Upper lobe of right lung (tissue), 1 donor: ENCODE measurements at places on chromosomes 16 and 17. TPM values are rescaled to one million over a fixed set of nuclear protein-coding genes. Genes with fewer than 3 reads are reported as not detected.

Gene TMEM208
- total RNA-seq: 39.3 TPM

Gene KRTAP1-1
- not detected for total RNA-seq

GRCh38 chr16:48158296-48158695 is 2.5 kb upstream of the ABCC12 start:
- DNase-seq: no peak

DNA sequence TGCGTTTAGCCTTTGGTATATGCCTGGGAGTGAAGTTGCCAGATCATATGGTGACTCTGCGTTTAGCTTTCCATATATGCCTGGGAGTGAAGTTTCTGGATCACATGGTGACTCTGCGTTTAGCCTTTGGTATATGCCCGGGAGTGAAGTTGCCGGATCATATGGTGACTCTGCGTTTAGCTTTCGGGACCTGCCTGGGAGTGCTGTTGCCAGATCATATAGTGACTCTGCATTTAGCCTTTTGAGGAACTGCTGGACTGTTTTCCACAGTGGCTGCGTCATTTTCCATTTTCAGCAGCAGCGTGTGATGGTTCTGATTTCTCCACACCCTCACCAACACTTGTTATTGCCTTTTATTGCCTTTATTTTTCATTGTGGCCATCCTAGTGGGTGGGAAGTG is 73.0 kb downstream of the OR1D5 start:
- DNase-seq: peak; percentile 46

DNA sequence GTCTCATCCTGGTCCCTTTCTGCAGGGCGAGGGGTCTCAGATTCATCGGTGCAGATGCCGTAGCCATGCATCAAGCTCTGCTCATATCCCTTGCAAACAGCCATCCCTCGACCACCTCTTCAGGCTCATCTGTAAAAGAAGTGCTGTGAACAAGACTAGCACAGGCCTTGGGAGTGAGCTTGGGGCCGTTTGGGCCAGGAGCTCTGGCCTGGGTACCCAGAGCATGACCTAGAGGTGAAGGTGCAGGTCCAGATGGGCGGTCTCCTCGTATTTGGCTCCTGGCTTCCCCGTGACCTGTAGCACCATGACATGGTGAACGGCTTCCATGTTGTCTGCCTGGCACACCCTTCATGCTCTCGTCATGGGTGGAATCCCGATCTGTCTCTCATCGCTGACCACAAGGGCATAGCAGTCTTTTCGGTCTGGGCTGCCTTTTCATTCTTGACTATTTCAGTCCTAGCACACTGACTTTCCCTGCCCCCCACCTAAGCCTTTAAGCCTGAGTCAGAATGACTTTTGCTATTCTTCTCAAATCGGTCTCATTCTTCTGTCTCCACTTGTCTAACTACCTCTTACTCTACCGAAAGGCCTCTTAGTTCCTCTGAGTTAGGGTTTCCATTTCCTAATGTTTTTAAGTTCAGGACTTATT is 216.0 kb downstream of the FOXL1 start:
- no peak for DNase-seq

DNA sequence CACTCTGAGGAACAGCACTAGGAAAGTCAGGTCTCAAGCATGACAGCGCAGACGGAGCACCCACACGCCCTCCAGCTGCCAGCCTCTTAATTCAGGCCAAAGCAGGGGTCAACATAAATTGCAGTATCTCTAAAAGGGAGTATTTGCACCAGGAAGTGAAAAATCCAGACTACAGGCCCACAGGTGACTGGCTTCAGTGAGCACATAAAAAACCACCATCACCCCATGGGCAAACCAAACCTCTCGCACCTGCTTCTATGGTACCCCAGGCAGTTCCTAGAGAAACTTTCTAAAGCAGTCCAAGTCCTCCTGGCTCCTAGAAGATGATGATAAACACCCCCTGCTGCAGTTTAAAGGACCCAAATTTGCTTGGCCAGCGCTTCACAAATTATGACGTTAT is 129.8 kb downstream of the ZNF423 start:
- no peak for DNase-seq

DNA sequence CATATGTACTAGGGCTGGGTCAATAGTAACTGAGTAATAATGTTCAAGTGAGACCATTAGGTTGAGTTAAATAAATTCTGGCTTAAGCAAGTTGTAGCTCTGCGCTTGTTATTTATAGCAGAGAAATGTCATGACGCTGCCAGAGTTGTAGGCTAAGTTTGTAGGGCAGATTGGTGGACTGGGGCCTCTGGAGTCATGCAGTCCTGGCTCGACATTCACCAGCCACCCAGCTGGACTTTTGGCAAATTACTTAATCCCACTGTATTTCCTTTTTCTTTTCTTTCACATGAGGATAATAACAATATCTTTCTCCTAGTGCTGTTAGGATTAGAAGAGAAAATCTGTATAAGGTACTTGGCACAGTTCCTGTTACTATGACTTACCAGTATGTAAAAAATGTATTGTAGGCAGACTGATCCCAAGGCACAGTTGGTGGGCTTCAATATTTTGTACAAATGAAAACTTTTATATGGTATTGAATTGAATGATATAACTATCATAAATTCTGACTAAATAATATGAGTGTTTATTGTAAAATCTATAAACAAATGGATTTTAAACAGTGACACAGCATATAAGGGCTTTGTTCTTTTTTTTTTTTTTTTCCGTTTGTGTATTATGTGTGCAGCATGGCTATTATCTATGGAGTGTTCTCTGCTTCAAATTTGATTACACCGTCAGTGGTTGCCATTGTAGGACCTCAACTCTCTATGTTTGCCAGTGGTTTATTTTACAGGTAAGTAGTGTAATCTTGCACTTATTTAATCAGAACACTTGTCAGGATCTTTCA is 2.6 kb downstream of the MFSD11 start:
- DNase-seq: no peak

Gene ACSM2A
- not detected for total RNA-seq

DNA sequence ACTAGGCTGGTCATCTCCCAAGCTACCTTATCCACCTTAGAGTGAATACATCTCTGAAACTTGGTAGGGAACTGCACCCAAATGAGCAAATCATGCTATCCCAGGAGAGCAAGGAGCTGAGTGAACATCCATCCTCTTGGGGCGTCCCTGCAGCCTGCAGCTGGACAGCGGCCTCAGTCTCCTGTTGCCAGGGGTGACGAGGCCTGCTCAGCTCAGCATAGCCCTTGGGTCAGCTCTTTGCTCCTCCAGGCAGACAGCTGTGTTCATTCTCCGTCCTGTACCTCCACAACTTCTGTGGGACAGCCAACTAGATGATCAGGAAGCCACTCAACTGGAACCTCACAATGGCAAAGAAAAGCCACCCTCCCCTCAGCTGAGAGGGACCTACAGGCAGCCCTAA is 111.9 kb downstream of the SOCS1 start:
- no peak for DNase-seq

DNA sequence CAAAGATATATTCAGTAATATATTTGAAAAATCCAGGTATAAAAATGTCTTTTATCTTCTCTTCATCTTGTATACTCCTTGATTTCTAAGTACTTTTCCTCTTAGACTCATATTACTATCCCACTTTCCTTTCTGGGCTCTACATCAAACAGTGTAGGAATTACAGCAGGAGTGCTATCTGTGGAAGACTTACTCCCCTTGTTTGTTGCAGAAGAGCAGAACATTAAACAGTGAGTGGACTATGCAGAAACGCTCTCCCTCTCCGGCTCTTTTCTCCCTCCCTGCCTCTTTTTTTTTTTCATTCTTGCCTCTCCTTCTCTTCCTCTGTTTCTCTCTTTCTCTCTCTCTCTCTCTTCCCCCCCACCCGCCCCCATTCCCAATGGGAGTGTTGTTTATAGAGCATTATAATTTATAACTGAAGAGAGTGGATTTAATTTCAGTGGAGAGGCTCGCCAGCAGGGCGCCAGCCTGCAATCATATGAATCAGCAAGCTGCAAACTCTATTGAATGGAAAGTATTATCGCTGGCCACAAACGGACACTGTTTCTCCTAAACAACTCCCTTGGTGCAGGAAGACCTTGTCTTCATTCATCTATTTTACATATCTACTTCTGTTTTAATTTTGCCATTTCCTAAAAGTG is 242.3 kb upstream of the TBX2 start:
- DNase-seq: no peak

DNA sequence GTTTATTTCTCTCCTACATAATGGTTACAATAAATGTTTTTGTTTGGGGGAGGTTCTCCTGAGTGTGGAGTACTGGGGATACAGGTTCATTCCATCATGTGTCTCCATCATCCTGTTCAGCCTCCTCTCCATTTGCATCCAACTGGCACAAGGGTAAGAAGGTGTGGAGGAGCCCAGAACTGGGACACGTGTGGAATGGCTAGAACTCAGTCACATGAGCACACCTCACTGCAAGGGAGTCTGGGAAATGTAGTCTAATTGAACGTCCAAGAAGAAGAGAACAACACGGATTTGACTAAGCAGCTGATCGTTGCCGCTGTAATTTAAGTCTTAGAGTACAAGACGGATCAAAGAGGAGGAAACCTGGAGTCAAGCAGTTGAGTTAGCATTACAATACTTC is 6.1 kb downstream of the OR1A1 start:
- no peak for DNase-seq

DNA sequence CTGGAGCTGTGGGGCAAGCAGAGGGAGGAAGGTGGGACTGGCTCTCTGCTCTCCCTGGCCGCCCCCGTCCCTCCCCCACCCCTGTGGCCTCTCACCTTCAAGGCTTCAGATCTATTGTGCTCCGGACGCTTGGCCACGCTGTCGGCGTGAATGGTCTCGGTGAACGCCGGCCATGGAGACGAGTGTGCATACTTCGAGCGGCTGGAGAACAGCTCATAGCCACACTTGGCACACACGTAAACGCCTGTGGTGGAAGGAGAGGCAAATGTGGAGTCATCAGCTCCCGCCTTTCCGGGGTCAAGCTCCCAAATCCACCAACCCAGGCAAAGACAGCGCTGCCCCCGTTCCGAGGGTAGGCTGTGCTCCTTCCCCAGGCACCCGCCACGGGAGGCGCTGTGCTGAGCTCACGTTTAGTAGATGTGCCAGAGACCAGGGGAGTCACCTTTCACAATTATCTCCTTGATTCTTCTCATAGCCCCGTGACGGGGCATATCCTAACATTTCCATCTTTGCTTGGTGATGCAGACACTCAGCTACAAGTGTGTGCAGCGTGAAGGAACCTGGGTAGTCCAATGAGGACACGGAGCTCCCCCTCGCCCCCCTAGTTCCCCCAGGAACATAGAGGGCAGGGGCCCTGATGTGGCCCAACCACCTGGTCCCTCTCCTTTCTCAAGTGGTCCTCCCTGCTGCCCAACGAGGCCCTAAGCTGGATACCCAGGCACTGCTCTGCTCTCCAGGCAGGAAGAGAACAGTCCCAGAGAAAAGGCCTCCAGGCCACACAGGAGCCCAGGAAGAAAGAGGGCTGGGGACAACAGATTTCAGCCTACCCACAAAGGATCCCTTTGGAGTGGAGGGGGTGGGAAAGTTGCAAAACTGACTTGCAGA is 1.6 kb downstream of the MSRB1 start:
- no peak for DNase-seq

Gene SNX20
- total RNA-seq: 9.2 TPM

- no peak for DNase-seq
Measured at GRCh38 chr16:77890075-77890474, 101.7 kb downstream of the VAT1L start.

- DNase-seq: peak; percentile 51
Measured at GRCh38 chr17:80931421-80932265, 60.0 kb upstream of the CHMP6 start.

DNA sequence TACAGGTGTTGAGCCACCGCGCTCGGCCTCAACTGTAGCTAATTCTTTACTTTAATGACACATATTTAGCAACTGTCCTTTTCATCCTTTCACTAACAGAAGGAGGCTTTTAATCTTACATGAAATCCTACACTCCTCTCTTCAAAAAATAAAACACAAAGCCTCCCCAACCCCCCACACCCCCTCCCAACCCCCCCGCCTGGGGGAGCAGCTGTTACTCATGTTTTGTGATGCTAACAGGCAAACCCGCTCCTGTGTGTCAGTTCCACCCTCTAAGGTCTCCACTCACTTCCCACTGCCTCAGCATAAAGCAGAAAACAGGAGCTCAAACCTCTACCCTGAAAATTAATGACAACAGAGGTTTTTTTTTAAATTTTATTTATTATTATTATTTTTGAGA is 55.4 kb upstream of the SLC25A19 start:
- no peak for DNase-seq

Gene CACNG4
- total RNA-seq: 9.3 TPM

GRCh38 chr16:28477311-28477920 is 5.3 kb upstream of the NPIPB7 start:
- DNase-seq: peak; percentile 58

Gene TLCD1
- 16.2 TPM for total RNA-seq

DNA sequence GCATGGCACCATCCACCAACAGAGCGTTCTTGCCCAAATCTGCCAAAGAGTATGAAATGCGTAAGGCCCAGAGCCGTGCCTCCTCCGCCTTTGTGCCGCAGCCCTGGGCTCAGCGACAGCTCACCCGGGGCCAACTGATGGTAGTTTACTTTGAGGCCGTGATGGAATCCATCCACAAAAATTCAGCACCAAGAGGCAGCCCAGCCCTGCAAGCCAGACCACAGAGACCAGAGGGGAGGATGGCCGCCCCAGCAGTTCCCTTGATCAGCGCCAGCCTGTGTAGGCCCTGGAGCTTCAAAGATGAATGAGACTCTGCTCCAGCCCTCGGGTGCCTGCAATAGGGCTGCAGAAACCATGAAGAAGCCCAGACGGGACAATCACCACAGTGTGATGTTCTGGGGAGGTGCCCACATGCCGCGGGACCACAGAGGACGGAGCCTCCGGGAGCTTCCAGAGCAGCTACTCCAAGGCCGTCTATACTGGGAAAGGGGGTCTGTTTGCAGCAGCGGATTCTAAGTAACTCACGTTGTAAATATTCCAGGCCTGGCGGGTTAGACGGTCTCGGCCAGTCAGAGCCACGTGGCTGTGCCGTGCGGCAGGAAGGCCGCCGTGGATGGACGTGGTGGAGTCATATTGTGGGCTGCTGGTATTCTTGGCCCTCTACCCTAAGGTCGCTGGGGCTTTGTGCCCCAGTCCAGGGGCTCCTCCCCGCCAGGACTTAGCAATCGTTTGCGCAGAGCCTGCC is 80.3 kb downstream of the RBFOX3 start:
- no peak for DNase-seq

DNA sequence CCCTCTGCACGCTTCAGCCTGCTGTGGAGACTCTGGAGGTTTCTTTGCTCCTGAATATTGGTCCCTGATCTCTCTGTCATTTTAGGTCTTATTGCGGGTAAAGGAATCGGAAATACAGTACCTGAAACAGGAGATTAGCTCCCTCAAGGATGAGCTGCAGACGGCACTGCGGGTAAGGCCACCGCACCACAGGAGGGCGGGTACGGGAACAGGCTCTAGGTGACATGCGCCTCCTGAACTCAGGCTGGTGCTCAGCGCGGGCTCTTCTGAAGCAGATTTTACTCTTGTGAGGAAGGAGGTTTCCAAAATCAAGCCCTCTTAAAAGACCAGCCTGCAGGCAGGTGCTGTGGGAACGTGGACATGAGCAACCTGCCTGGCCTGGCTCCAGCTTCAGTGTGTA is 29.8 kb downstream of the PLD6 start:
- no peak for DNase-seq

Gene FAM20A
- 43.3 TPM for total RNA-seq

GRCh38 chr16:78805556-78805955 is 706.1 kb downstream of the WWOX start:
- DNase-seq: no peak
